Activated CD8-positive, alpha-beta memory T cell treated with anti-CD3 and anti-CD28 coated beads for 4 hours (primary cell): ENCODE measurements at places on chromosomes 7 and 10.

DNA sequence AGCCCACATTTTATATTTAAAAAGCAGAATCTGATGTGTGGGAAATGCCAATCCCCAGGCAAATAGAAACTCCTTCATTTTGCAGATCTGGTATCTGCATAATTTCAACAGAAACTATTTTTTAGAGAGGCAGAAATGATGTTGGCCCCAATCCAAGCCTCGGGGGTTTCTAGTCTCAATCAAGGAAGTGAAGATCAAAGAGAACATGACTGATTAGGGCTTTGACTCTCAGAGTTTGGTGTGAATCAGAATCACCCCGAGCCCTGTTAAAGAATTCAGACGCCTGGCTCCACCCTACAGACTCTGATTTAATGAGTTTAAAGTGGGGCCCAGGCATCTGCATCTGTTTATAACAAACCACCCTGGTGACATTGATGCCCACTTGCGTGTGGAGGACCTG is 36.7 kb upstream of the UBE2H start:
- DNase-seq: peak; percentile 2

- DNase-seq: no peak
Measured at GRCh38 chr10:21661935-21662334, 127.9 kb downstream of the MLLT10 start.

DNA sequence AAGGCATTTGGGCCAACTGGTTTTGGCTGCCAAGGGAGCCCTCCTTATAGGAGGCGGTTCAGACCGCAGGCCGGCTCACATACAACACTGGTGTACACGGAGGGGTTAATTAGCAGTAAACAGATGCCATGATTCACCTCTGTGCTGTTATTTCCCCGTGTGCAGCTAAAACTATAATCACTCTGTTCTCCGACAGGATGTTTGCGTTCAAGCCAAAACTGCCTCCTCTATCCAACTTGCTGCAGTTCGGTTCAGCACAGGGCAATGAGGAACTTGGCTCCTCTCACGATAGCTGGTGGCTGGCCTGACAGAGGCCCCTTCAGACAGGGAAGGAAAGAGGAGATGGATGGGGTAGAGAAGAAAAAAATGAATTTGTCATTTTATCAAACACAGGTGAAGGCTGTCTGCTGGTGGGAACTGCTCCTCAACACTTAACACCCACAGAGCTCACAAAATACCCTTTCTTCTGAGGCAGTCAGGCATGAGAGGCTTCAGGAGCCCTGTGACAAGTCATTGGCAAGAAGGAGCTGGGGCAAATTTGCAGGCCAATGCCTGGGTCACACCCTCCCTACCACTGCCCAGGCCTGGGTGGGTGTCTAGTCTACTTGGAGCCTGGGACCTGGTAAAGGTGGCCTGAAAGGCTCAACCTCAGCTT is 24.0 kb downstream of the KCNMA1 start:
- no peak for DNase-seq

DNA sequence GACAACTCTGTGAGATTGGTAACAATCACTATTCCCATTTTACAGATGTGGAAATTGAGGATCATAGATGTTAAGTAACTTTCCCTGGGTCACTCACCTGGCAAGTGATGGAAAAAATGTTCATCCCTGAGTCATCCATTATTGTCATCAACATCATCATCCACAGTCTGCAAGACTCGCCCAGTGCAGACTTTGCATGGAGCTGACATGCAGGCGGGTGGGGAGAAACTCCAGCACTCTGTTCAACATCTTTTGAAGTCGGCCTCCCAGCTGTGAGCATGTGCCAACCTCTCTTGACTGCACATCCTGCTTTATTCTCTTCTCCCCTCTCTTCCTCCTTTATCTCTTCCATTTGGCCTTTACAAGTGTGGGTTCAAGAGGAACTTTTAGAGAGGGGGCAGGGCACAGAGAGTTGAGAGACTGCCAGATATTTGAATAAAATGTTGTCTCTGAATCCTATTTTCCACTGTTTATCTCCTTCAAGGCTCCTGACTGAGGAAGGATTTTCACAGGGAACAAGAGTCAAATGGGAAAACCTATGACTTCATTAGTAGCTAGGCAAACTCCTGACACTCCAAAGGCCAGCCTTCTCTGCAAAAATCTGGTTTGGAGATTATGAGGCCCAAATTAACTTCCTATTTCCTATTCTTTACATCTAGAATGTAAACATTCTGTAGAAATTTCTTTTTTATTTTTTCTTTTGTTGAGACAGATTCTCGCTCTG is 283.7 kb upstream of the PODXL start:
- no peak for DNase-seq

GRCh38 chr7:140585333-140585732 is 55.3 kb downstream of the DENND2A start:
- DNase-seq: no peak

DNA sequence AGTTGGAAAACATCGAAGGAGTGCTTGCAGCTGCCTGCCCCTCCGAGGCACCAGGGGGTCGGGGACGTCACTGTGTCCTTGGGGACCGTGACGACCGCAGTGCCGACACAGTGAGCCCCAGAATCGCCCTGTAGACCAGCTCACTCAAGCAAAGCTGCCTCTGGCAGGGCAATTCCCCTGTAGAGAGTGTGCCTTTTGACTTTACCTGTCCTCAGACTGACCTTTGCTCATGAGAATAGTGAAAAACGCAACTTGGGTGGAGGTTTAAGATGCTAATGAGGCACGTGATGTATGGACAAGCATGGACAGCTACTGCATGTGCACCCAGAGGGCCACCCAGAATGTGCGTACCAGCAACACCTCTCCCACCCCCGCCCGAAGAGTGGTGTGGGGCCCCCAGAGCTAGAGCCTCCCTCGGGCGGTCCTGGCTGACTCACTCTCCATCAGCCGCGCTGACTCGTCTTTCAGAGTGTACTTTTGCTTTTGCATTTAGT is 271.9 kb downstream of the ADARB2 start:
- no peak for DNase-seq

DNA sequence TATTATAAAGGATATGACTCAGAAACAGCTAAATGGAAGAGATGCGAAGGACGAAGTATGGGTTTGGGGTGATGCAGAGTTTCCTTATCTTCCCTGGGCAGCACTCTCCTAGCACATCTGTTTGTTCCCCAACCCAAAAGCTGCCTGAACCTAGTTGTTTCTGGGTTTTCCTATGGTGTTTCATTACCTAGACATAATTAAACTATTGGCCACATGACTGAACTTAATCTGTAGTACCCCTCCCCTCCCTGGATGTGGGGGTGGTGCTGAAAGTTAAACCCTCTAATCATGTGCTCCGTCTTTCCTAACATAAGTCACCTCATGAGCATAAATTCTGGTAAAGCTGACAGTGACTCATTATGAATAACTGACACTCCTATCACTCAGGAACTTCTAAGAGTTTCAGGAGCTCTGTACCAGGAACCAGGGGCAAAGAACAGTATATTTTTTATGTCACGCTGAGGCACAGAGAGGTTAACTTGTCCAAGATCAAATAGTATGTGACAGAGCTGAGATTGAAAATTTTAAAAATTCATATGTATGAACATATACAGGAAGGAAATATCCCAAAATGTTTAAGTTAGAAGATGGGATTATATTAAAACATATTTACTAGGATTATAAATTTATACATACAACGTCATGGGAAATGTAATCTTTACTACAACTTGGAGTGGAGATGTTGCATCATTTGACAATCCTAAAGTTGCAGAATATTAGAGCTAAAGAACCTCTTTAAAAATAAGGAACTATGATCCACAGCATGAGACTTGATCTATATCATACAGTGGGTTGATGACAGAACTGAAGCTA is 4.8 kb downstream of the STRIP2 start:
- DNase-seq: no peak

DNA sequence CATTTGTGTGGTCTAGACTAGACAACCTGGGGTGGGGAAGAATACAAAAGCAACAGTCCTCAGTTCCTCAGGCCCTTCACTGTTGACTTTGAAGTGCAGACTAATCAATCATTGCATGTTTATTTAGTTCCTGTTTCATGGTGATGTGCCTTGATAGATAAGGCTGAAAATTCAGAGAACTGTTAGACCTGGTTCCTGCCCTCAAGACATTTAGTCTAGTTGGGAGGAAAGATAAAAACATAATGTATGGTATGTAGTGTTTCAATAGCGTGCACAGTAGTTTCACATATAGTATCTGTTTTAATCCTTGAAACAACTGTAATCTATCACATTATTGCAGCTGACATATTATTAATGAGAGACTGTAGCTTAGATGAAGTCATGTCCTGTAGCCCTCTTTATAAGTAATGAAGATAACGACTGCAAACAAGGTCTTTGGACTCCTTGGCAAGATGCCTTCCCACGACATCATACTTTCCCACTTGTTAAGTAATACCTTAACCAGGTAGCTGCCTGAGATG is 124.0 kb downstream of the CELF2 start:
- no peak for DNase-seq

GRCh38 chr10:132249824-132250375 is 57.9 kb downstream of the STK32C start:
- no peak for DNase-seq

- no peak for DNase-seq
Measured at GRCh38 chr7:7256731-7257274, 74.5 kb downstream of the C1GALT1 start.

- no peak for DNase-seq
Measured at GRCh38 chr10:122461367-122461728, at the start of gene HTRA1. Gene HTRA1, plus strand, starts transcription at chr10:122461553. Its CDS starts 100 bp downstream, at chr10:122461653.
